ENCODE measurements at places on chromosomes 7 and 10. TPM values are rescaled to one million over a fixed set of nuclear protein-coding genes. Genes with fewer than 3 reads are reported as not detected.

The ST7 gene
- 16.4 TPM for total RNA-seq

The CALHM1 gene
- not detected for total RNA-seq

- no peak for DNase-seq
These were observed 316.6 kb downstream of the PAXIP1 start for GRCh38 chr7:154686305-154686704.

GRCh38 chr10:89518876-89519842 is 16.2 kb downstream of the SLC16A12 start:
- peak; percentile 46 for DNase-seq

GRCh38 chr7:50695026-50695425 is 87.7 kb downstream of the GRB10 start:
- no peak for DNase-seq

- DNase-seq, result no peak
These were observed 119.5 kb downstream of the RNF216 start for GRCh38 chr7:5661942-5662341.

DNA sequence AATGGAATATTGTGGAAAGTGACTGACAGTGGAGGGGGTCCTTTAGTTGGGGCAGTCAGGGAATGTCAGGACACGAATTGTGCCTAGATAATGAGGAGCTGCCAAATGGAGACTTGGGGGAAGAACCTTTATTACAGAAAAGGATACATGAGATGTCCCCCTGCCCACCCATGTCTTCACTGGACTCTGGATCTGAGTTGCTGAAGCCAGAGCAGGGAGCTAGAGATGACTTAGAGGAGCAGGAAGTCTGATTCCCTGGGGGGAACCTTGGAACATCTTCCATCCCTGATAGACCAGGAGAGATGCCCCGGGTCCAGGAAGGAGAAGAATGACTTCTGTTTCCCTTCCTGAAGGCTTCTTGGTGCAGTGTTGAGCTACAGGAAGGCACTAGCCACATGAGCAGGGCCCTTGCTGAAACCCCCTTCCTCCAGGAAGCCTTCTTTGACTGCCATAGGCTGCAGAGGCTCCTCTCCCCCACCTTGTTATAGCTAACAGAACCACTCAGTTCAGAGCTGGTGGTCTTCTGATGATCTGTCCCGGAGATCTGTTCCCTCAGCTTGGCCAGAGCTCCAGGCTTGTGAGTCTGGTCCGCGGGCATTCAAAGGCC is 747 bp upstream of the NEURL1 start:
- DNase-seq, result no peak
